T-helper 22 cell (primary cell): ENCODE measurements at places on chromosomes 1 and 21.
A peak's percentile ranks its signal among the peaks of the same experiment; 100 is the strongest.

DNA sequence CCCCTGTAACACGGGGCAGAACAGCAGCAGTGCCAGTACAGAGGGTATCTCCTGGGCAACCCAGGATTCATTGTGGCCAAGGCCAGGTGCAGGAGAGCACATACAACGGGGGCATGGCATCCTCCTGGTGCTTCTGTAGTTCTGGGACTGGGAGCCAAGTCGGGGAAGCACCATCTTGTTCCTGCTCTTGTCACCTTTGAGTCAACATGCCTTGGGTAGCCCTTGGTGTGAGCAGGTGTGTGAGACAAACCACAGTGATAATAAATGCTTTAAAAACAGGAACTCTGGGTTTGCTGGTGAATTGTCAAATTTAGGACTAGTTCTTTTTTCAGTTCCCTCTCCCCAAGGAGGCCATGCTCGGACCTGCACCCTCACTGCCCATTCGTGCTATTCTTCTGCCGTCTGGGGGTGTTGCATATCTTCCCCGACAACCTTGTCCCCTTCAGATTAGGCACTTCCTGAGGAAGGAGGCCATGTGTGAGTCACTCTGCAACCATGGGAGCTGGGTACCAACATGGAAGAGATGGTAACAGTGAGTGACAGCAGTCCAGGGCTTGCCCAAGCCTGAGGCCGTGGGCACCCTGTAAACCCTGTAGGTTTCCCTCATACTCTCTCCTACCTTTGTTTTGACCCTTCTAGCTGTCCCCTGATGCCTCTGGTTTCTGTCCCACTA, 150.2 kb downstream of the GRIK3 start:
- no peak for DNase-seq

- no peak for DNase-seq
Measured at GRCh38 chr1:220770245-220770913, 16.3 kb upstream of the MTARC1 start.

DNA sequence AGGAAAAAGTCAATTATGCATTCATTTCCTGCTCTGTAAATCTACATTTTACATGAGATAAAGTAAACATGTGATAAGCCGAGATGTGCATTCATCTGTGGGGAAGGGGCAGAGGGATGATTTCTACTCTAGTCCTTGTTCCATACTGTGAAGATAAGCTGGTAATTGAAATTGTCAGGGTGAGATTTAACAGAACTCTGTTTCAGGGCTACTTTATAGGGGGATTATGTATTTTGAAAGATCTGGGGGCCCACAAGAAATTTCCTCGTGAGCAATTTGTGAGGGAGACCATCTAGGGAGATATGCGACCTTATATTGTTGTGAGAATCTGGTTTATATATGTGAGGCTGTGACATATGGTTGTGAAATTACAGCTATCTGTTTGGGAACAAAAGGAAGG, 73.1 kb upstream of the KCNK1 start:
- DNase-seq = no peak

- no peak for DNase-seq
Measured at GRCh38 chr1:22957066-22957465, 15.6 kb downstream of the LACTBL1 start.

GRCh38 chr1:57898531-57898930, 474.7 kb upstream of the DAB1 start:
- DNase-seq = no peak

- DNase-seq = no peak
Measured at GRCh38 chr1:198107091-198107501, 49.7 kb upstream of the NEK7 start.

DNA sequence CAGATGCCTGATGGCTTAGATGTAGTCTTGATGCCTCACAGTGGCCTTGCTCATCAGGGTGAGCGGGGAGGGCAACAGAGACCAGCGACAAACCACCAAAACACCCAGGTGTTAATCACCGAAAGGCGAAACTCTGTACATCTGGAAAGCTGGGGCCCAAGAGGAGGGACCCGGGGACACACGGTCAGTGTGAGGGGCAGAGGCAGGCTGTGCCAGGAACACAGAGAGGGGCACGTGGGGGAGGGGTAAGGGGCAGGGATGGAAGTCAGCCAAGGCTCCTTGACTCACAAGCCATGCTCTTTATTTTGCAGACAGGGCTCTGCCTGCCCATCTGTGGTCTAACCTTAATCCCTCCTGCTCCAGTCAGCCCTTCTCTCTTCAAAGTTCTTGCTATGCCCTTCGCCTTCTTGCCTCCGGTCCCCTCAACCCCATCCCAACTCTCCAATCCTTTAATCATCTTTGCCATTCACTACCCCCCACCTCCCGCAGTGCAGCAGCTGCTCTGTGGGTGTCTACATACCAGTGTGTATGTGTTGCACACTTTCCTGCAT, 4.3 kb downstream of the MEF2D start:
- DNase-seq = no peak

GRCh38 chr1:22884806-22885530, 87.7 kb downstream of the LACTBL1 start:
- no peak for DNase-seq

DNA sequence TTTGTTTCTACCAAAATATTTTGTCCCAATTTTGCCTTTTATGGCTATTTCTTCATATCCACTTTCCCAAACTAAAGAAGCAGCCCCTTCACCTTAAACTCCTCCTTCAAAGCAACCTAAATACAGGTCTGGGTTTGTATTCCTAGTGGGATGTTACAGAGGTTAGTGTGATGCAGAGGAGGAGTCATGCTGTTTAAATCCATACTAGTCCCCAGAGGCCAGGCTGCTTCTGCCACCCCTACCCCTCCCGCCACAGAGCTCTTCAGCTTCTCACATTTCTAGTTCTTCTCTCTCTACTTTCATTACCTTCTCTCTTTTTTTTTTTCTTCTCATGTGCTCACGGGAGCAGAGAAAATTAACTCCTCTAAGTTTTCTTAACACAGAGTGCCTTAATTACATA, 29.3 kb downstream of the SELL start:
- DNase-seq = no peak

- DNase-seq = no peak
Measured at GRCh38 chr1:226407199-226407496, 745 bp downstream of the PARP1 start.

DNA sequence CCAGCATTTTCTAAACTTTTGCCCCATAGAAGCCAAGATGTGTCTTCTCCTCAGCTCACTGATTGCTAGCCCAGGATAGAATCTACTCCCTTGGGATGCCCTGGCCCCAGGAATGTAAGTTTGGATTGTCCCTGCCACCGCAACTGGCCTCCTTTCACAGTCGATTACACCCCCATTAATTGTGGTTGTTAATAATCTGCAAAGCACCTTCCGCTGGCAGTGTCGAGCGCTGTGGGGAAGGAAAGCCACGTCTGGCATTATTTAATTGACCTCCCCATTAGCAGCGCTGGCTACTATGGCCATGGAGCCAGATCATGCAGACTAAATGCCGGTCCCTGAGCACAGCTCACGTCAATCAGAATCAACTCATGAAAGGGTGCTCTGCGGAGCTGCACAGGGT, 597.3 kb upstream of the PLXNA2 start:
- DNase-seq = no peak

DNA sequence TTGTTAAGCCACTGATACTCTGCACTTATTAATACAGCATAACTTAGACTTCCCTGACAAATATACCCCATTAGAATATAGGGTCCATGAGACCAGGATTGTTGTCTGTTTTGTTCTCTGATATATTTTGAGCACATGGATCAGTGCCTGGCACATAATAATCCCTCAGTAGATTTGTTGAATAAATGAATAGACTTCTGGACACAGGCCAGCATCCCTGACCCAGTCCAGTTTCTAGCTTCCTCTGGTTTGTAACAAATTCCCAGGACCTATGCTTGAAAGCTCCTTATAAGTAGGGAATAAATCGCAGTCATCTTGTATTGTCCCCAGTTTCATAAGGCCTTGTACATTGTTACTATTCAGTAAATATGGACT, 58.2 kb upstream of the GADD45A start:
- DNase-seq = no peak

DNA sequence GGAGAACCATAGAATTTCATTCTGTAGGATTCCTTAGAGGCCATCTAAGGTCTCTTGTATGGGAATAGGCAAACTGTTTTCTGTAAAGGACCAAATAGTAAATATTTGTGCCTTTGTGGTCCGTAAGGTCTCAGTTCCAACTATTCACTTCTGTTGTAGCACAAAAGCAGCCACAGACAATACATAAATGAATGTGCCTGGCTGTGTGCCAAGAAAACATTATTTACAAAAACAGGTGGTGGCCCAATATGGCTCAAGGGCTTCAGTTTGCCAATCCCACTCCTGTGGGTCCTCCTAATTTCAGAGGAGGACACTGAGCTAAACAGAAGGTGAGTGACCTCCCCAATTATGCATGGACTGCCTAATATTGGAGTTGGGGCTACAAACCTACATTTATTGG, 67.6 kb upstream of the EDEM3 start:
- no peak for DNase-seq

- no peak for DNase-seq
Measured at GRCh38 chr1:93989601-93990000, 80.4 kb upstream of the GCLM start.

GRCh38 chr1:87799451-87799850, 470.8 kb downstream of the LMO4 start:
- no peak for DNase-seq

GRCh38 chr1:176157995-176158394, 49.1 kb downstream of the COP1 start:
- DNase-seq = no peak

DNA sequence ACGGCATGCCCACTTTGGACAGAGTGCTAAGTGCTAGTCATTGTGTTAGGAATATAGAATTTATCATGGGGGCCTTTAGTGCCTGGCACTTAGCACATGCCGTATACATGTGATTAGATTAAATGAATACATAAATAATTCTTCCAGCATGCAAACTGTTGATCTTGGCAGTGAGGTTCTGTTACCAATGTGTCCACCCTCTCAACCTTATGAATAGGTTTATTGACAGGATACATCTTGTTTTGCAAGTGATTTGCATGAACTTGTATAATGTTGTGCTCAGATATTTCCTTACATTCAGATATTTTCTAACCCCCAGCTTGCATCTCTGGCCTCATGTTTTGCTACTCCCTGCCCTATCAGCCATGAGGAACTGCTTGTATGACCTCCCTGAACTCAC, 60.3 kb upstream of the ZNF648 start:
- DNase-seq = no peak

DNA sequence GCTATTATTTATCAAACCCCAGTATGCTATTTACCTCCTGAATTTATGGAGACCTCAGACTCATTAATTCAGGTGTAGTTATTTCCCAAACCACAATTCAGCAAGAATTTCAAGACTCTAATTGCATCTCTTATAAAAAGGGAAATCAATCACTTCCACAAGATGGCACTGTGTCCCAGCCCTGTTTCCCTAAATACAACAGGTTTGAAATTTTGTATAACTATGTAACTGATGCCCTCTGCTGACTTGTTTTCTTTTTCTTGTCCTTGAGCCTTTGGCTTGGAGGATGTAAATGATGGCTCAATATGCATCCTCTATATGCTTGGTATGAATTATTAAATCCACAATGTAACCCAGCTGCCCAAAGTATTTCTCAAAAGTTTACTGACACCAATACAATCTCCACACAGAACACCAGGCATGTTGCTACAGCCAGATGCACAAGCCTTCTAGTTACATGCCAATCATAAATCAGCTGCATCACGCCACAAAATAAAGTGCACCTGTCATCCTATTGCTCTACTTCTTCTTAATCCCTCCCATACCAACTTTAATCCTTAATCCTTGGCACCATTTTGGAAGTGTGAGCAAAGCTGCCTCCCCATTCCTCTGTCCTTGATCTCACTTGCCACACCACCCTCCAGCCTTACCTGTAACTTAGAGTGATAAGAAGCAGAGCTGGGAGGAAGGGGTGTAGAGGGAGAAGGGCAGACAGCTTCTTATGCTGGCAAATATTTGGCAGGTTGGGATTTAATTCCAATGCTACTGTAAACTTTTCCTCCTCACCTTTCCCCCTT, 9.0 kb downstream of the C1orf105 start:
- DNase-seq = no peak

GRCh38 chr1:178536844-178537371, 24.0 kb downstream of the TEX35 start:
- DNase-seq = no peak

- no peak for DNase-seq
Measured at GRCh38 chr1:162397943-162398560, 13.9 kb downstream of the SH2D1B start.

DNA sequence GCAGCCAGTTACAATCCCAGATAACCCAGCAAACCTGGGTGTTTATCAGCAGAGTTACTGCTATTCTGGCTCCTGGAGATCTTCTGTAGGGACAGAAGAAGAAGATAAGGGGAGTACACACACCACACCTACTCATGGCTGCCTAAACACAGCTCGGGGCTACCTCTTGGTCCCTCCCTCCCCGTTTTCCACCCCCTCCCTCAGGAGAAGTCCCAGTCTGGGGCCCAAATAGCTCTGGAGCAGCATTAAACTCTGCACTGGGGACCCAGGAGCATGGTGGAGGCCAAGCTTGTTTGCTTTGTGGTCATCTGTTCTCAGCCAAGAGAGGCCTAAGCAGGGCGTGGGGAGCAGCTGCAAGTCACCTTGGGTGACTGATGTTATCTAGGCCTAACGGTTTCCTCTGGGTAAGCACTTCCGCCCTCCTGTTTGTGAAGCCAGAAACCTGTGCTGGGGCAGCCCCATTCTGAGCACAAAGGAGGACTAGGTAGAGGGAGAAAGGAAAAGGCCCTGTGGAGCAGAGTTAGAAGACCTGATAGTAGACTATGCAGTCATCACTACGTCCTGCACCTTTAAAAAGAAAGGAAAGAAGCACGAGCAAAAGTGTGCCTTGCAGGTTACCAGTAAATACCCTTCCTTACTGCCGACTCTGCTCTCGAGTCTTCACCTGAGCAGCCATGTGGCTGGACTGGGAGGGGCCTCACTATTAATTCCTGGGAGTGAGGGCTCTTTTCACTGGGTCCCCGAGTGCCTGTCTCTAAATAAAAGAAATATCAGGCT, 2.0 kb upstream of the RCSD1 start:
- DNase-seq = peak; percentile 77

DNA sequence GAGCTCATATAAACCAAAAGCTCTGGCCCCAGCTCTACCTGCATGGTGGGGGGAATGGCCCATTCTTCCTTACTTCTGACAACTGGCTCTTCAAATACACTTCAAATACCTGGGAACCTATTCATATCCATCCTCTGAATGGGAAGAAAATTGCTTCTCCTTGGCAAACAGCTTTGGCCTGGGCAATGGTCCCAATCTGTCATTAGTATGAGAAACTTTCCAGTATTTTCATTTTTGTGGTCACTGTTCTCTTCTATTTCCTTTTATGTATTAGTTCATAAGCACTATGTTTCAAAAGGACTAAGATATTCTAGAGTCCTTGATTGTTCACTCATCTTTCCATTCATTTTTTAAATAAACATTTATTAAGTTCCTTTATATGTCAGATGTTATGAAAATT, 5.2 kb upstream of the HSD3B2 start:
- no peak for DNase-seq
